Parietal lobe (tissue), 2 donors: ENCODE measurements at places on chromosomes 4 and X. TPM values are rescaled to one million over a fixed set of nuclear protein-coding genes. Genes with fewer than 3 reads are reported as not detected.

The CXorf65 gene
- not detected for total RNA-seq

The CXCL11 gene
- not detected for total RNA-seq

The RNF175 gene
- total RNA-seq = 35.1 TPM

The COL25A1 gene
- 16.9 TPM for total RNA-seq

The GPC4 gene
- 4.4 TPM for total RNA-seq

The KCTD8 gene
- 1.6 TPM for total RNA-seq

The PDLIM3 gene
- total RNA-seq = 22.5 TPM

The VAMP7 gene
- 22.8 TPM for total RNA-seq

The TMEM150C gene
- total RNA-seq = 76.7 TPM

The RAB41 gene
- not detected for total RNA-seq

The DOCK11 gene
- total RNA-seq = 29.7 TPM

The CT45A5 gene
- total RNA-seq = not detected

The PPP1R2C gene
- total RNA-seq = not detected

The ARAP2 gene
- 101 TPM for total RNA-seq

The SUPT20HL1 gene
- not detected for total RNA-seq

The FAM114A1 gene
- total RNA-seq = 11.3 TPM

The POU3F4 gene
- total RNA-seq = 18.8 TPM

The LNX1 gene
- 54.1 TPM for total RNA-seq

The DIPK2B gene
- total RNA-seq = 2.2 TPM

The MAGEB2 gene
- total RNA-seq = not detected
